ENCODE measurements at places on chromosomes 2 and 18.

DNA sequence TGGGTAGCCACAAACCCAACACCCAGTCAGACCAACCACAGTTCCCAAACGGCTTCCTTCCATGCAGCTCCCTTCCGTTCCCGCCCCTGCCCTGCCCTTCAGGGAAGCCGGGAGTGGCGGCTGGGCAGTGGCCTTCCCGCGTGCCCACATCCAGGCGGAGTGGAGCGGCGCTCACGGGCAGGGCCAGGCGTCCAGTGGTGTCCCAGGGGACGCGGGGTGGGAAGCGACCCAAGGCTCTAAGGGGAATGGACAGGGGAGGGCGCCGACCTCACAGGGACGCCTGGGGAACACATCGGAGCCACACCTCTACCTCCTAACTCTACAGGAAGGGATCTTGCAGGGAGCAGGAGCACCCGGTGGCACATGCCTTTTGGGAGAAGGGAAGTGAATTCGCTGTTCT is 225.9 kb upstream of the MGAT5 start:
- DNase-seq: no peak

DNA sequence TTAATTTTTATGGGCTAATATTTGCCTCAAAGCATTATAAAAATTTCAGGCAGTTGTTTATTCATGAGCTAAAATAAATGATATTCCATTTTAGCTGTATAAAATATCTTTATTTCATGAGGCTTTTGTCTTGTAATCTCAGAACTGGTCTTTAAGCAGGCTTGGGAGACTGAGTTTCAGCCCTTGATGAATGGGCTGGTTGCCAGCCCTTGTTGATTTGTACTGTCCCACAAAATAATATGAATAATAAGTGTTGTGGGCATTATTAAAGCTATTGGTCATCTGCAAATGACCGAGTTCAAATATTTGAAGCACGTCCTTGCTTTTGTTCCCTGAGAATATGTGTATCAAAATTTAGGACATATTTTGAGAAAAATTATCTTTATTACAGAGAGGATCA is 18.2 kb downstream of the INPP1 start:
- DNase-seq: no peak

DNA sequence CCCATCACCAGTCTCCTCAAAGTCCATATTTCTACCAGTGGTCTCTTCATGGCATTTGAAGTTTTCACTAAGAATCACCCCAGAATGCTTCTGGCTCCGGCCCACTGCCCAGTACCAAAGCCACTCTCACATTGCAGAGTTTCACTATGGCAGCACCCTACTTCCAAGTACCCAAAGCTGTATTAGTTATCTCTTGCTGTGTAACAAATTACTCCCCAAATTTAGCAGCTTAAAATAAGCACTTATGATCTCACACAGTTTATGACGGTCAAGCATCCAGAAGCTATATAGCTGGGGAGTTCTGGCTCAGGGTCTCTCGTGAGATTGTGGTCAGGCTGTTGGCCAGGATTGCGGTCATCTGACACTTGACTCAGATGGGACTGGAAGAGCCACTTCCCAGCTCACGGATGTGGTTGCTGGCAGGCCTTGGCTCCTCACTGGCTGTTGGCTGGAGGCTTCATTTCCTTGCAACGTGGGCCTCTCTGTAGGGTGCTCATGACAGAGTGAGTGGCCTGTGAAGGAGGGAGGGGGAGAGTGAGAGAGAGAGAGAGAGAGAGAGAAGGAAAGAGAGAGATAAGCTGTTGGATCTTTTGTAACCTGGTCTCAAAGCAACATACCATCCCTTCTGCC is 189.5 kb downstream of the CTIF start:
- no peak for DNase-seq

DNA sequence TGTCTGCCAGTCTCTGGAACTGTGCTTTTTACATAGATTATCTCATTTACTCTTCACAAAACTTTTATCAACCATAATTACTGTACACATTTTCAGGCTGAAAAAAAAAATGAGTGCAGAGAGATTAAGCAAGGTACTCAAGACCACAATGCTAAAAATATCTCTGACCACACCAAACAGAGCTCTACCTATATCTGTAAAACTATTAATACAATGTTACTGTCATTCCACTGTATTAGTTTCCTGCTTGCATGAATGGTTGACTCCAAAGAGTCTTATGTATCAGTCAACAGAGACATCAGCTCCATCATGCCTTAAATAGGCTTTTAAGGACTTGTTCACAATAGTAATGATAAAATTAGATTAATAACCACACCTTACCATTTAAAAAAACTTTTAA is 134.7 kb upstream of the CCDC150 start:
- no peak for DNase-seq

GRCh38 chr2:74436848-74437695 is 4.7 kb downstream of the RTKN start:
- no peak for DNase-seq

DNA sequence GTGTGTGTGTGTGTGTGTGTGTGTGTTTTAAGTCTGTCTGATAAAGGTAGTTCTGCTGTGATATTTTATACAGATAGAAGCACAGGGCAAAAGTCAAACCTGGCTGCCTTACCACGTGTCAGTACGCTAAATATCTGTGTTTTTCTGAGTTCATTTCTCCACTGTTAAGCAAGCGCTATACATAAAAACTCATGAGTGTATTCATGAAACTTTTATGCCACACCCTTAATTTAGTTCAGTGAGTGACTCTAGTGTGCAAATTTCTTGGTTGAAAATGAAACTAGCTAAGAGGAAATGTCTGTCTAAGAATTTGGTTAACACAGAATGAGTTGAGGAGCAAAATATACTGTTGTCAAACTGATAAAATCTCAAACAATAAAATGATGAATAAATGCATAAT is 11.2 kb downstream of the CASP10 start:
- no peak for DNase-seq

GRCh38 chr2:95345081-95345562 is 48.0 kb downstream of the KCNIP3 start:
- DNase-seq: no peak

GRCh38 chr2:241111440-241111805 is 9.3 kb upstream of the MTERF4 start:
- no peak for DNase-seq

GRCh38 chr18:8004792-8005191 is 437.7 kb downstream of the PTPRM start:
- no peak for DNase-seq

DNA sequence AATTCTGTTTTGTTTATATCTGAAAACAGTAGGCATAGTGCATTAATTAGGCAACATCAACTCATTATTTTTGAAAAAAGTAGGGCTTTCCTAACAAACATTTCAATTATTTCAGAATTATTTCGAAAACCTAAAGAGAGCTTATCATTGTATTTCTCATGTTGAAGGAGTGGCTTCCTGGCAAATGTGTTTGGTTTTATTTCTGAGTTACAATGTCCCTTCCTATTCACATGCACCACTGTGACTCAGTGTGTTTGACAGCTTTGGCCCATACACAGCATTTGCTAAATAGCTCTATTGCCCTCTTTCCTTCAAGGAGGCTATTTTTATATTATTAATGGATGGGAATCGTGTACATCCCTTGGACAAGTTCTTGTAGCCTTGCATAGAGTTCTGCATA is 205.9 kb downstream of the PTGR3 start:
- no peak for DNase-seq

- no peak for DNase-seq
These were observed 136.5 kb downstream of the ROCK1 start for GRCh38 chr18:20975077-20975476.

DNA sequence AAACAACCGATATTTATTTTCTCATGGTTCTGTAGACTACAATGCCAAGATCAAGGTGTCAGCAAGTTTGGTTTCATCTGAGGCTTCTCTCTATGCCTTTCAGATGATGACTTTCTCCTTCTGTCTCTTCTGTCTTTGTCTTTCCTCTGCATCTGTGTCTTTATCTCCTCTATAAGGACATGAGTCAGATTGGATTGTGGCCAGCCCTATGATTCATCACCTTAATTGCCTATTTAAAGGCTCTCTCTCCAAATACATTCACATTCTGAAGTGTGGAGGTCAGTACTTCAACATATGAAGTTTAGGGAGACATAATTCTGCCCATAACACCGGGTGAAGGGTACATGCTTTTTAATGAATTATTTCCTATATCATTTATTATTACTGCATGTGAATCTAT is 71.2 kb upstream of the CNTNAP5 start:
- no peak for DNase-seq

- no peak for DNase-seq
These were observed 40.6 kb downstream of the SPC25 start for GRCh38 chr2:168849610-168850009.

DNA sequence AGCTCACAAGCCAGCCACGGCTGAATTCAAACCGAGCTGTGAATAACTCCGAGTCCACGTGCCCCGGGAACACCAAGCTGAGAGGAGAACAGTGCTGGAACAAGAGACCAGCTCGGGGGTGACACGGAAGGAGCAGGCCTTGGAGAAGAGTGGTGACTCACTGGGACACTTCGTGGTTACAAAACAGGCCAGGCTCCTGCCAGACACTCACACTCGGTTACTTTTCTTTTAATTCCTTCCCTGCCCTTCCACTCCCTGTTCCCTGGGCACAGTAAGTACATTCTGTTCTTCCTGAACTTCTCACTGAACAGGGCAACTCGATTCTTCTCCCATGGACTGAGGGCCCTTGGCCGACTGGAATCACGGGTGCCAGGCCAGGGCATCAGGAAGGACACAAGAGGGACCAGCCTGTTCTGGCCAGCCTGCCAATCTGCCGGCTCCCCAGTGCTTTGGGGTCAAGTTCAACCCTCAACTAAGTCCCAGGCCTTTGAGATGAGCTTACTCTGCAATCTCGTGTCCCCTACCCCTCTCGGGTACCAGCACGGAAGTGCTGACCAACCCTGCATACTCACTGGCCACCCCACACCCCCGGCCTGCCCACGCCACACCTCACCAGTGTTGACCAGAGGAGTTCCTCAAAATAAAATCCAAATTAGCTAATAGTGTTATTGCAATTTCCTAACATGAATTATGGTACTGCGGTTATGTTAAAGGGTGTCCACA is 87.5 kb downstream of the TFCP2L1 start:
- DNase-seq: no peak

DNA sequence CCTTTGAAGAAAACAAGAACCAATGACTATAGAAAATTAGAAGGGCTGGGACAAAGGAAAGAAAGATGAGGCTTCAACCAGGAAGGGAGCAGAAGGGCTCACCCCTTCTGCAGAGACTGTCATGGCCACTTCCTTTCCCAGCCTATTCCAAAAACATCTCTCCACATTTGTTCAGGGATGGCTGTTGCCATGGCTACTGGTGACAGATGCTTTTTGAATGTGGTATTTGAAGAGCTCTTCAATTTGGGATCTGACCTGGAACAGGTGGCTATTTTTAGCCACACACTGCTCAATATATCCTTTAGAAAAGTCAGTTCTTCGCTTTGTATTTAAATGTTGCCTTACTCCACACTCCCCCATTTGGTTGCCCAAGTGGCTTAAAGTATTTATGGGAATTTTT is 64.1 kb upstream of the LCLAT1 start:
- DNase-seq: no peak

DNA sequence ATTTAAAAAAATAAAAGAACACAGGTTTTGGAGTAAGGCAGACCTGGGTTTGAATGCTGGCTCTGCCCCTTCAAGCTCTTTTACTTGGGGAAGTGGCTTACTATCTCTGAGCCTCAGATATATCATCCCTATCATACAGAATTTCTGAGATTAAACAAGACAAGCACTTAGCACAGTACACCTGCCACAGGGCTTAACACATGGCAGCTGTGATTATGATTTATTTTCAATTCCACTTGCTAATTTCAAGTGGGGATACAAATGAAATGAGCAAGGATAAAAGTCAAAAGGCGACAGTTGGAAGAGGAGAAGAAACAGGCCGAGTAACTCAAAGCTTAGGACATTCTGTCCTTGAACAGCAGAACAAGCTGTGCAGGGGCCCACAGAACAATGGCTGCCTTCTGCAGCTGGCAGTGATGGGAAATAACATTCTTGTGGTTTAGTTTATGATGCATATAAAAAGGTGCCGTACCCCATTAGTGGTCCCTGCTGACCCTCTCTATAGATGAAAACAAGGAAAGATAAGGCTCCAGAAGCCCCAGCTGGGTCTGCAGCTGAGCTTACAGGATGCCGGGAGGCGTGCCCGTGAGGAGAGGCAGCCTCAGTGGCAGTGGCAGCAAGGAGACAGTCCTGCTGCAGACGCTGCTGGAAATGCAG is 45.3 kb downstream of the KIF3C start:
- DNase-seq: no peak

DNA sequence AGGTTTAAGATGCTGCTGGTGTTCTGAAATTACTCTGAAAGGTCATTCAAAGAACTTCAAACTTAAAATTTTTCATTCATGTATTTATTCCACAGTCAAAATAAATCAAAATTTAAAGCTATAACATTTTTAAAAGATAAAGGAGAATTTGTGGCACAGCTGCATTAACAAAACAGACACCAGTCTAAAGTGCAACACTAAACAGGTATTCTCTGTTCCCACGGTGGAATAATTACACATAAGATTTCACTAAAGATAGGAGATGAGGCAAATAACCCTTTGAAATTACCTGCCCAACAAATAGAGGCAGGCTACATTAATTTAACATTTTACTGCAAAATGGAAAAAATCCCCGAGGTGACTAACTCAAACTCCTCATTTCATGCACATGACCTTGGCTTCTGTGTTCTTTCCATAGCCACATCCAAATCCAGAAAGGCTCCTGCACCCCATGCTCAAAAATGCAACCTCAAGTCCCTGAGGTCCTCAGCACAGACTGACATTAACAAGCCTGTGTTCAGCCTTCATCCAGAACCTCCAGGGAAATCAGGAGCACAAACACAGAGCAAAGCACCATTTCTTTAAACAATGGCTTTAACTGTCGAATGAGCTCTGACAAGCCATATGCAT is 10.5 kb downstream of the COX7A2L start:
- no peak for DNase-seq

DNA sequence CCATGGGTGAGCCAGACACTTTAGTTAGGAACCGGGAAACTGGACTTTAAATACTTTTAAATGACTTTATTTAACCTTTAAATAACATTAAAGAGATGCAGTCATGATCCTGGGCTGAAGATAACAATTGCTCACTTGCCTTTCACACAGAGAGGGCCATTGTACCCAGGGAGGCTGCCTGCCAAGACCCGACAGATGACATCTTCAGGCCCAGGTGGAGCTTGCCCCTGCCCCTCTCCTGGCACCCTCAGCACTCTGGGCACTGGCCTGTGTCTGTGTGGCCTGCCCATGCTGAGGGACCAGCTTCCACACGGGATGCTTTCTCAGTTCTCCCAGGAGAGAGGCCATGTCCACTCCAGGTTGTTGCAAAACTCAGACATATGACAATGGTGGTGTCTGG is 216.4 kb upstream of the MYT1L start:
- no peak for DNase-seq

- DNase-seq: no peak
These were observed 84.6 kb downstream of the TMEM163 start for GRCh38 chr2:134634054-134634753.

Measured in cortex of kidney (tissue), 1 donor.